A673 (cell line): ENCODE measurements at places on chromosomes 12 and 14. TPM values are rescaled to one million over a fixed set of nuclear protein-coding genes. Genes with fewer than 3 reads are reported as not detected.
A peak's percentile ranks its signal among the peaks of the same experiment; 100 is the strongest.

PPP1CC gene
- total RNA-seq = 268 and 274 TPM in 2 replicates

AHNAK2 gene
- total RNA-seq = 0.56 and 0.59 TPM in 2 replicates

GDF11 gene
- total RNA-seq = 38.4 and 46.9 TPM in 2 replicates

DNA sequence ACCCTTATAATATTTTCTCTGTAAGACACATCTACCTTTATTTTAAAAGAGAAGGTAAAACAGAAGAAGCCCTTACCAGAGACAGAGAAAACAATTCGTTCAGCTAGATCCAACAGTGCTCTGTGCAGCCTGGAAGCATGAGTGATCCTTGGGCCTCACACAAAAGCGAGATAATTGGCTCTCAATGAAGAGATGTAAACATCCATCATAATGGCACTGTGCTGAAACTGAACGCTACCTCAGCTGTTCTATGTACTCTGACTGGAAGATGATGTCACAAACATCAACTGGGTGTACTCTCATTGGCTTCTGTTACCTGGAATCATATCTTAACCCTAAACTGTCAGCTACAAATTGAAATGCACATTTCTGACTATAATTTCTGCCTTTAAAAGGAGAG lies at the start of gene MGAT4C:
MGAT4C (minus strand) TSS at position 229 of the 400 bp plus-strand sequence.
- no peaks in the 10 kb centered on the region for H3K27me3 ChIP-seq
- H3K4me1 ChIP-seq = peaks cover 15% of the 10 kb centered on the region
- H3K4me3 ChIP-seq = peak within 1 kb of the TSS; percentile 52

DNA sequence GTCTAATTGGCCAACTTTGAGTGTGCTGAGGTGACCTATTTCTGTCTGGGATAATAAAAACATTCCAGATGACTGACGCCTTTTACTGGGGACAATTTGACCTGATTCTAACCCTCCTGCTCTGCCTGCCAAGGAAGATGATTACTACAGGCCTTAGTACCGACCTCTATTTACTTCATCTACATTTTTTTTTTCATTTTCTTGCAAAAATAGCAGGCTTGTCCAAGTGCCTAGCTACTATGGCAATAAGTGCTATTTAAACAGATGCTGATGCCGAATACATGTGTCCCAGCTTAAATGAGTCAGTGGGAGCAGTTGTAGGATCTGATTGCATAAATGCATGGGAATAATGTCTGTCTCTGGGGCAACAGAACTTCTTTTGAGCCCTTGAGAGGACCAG lies 254.3 kb downstream of the RGS6 start:
- H3K27me3 ChIP-seq = no peaks in the 10 kb centered on the region
- H3K4me3 ChIP-seq = no peak overlapping the region
- H3K27ac ChIP-seq = no peak overlapping the region
- no peaks in the 10 kb centered on the region for H3K36me3 ChIP-seq
- no peaks in the 10 kb centered on the region for H3K4me1 ChIP-seq

GRCh38 chr12:117674313-117674712 lies 294.5 kb downstream of the KSR2 start:
- no peak for DNase-seq
- no peaks in the 10 kb centered on the region for H3K36me3 ChIP-seq
- H3K27me3 ChIP-seq = peaks cover 9% of the 10 kb centered on the region
- no peak overlapping the region for H3K4me3 ChIP-seq

- H3K27me3 ChIP-seq = no peaks in the 10 kb centered on the region
- no peak for DNase-seq
- no peaks in the 10 kb centered on the region for H3K4me1 ChIP-seq
Observed at GRCh38 chr14:56170028-56170427, 51.8 kb downstream of the PELI2 start.

GRCh38 chr14:103121846-103122584 lies 1.2 kb upstream of the TNFAIP2 start:
- peaks cover 24% of the 10 kb centered on the region for H3K4me1 ChIP-seq
- H3K27ac ChIP-seq = peak overlapping the region; percentile 41
- no peaks in the 10 kb centered on the region for H3K36me3 ChIP-seq
- DNase-seq = peak; percentile 84

DNA sequence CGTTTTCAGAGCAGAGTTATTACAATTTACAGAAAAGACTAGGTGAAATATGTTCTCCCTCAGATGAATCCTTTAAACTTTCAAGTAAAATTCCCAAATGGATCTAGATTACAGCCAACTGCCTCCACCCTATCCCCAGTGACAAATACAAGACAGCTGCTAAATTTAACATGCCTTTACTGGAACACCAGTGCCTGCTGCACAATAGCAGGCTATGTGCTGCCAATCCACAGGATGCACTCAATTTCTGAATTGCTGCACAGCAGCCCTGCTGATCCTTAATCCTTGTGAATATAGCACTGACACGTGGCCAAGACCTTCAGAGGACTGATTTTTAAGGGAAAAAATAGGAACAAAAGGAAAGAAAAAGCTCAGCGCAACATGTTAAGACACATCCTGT lies 128.9 kb downstream of the CCER1 start:
- no peaks in the 10 kb centered on the region for H3K27me3 ChIP-seq
- H3K36me3 ChIP-seq = no peaks in the 10 kb centered on the region
- no peak overlapping the region for H3K27ac ChIP-seq
- H3K4me1 ChIP-seq = no peaks in the 10 kb centered on the region
- DNase-seq = peak; percentile 11

DNA sequence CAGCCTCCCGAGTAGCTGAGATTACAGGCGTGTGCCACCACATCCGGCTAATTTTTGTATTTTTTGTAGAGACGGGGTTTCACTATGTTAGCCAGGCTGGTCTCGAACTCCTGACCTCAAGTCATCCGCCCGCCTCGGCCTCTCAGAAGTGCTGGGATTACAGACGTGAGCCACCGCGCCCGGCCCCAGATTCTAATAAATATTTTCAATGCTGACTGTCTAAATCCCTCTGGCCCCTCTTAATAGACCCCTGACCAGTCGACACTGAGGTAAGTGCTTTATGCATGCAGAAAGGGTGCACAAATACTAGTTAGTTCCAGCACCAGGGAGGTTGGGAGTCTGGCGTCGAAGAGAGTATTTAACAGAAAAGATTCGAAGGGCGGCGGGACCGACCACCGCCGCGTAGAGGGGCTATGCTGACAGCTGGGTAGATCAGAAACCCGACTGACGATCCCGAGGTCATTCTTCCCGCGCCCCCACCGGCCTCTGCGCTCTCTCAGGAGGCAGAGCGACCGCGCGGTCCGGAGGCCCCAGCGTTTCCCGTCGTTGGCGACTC lies 1.1 kb upstream of the SPATS2 start:
- H3K36me3 ChIP-seq = peaks cover 1% of the 10 kb centered on the region
- H3K27me3 ChIP-seq = no peaks in the 10 kb centered on the region
- H3K4me3 ChIP-seq = peak overlapping the region; percentile 75
- peak overlapping the region; percentile 97 for H3K27ac ChIP-seq
- peaks cover 20% of the 10 kb centered on the region for H3K4me1 ChIP-seq
- no peak for DNase-seq

GRCh38 chr12:120583478-120584030 lies 2.4 kb upstream of the POP5 start:
- H3K27me3 ChIP-seq = no peaks in the 10 kb centered on the region
- peak overlapping the region; percentile 44 for H3K4me3 ChIP-seq
- no peak overlapping the region for H3K27ac ChIP-seq
- peaks cover 5% of the 10 kb centered on the region for H3K36me3 ChIP-seq
- peak; percentile 86 for DNase-seq
- peaks cover 10% of the 10 kb centered on the region for H3K4me1 ChIP-seq

- DNase-seq = no peak
- H3K4me3 ChIP-seq = no peak overlapping the region
- no peak overlapping the region for H3K27ac ChIP-seq
Observed at GRCh38 chr12:111761099-111761498, 5.6 kb upstream of the ALDH2 start.

DNA sequence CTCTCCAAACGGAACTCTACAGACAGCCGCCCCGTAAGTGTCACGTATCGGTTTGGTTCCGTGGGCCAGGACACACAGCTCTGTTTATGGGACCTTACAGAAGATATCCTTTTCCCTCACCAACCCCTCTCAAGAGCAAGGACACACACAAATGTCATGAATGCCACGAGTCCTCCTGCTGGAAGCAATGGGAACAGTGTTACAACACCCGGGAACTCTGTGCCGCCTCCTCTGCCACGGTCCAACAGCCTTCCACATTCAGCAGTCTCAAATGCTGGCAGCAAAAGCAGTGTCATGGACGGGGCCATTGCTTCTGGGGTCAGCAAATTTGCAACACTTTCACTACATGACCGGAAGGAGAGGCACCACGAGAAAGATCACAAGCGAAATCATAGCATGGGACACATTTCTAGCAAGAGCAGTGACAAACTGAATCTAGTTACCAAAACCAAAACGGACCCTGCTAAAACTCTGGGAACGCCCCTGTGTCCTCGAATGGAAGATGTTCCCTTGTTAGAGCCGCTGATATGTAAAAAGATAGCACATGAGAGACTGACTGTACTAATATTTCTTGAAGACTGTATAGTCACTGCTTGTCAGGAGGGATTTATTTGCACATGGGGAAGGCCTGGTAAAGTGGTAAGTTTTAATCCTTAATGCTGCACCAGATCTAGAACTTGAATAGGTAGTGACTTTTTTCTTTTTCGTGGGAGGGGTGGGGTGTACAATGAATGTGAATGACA lies 69.7 kb downstream of the WDR20 start:
- H3K4me1 ChIP-seq = no peaks in the 10 kb centered on the region
- peak; percentile 28 for DNase-seq
- H3K27ac ChIP-seq = no peak overlapping the region
- no peaks in the 10 kb centered on the region for H3K27me3 ChIP-seq

DNA sequence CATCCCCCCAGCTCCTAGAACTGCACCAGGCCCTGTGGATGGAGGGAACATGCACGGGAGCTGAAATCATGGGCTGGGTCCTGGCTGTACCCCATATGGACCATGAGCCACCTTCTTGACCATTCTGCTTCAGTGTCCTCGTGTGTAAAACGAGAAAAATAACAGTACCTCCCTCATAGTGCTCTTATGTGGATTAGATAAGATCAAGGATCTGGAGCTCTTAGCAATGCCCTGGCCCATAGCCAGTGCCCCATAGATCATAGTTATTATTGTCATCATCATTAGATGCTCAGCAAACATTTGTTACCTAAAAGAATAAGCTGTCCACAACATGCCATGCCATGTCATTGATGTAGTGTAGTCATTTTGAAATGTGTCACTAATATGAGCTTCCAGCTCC lies 71.3 kb downstream of the SYNE3 start:
- no peak for DNase-seq
- no peak overlapping the region for H3K4me3 ChIP-seq
- no peaks in the 10 kb centered on the region for H3K36me3 ChIP-seq

- H3K27ac ChIP-seq = no peak overlapping the region
- peaks cover 80% of the 10 kb centered on the region for H3K36me3 ChIP-seq
- no peaks in the 10 kb centered on the region for H3K4me1 ChIP-seq
- H3K4me3 ChIP-seq = no peak overlapping the region
- H3K27me3 ChIP-seq = no peaks in the 10 kb centered on the region
- DNase-seq = no peak
Observed at GRCh38 chr12:69266036-69266635, 26.8 kb downstream of the CPSF6 start.

DNA sequence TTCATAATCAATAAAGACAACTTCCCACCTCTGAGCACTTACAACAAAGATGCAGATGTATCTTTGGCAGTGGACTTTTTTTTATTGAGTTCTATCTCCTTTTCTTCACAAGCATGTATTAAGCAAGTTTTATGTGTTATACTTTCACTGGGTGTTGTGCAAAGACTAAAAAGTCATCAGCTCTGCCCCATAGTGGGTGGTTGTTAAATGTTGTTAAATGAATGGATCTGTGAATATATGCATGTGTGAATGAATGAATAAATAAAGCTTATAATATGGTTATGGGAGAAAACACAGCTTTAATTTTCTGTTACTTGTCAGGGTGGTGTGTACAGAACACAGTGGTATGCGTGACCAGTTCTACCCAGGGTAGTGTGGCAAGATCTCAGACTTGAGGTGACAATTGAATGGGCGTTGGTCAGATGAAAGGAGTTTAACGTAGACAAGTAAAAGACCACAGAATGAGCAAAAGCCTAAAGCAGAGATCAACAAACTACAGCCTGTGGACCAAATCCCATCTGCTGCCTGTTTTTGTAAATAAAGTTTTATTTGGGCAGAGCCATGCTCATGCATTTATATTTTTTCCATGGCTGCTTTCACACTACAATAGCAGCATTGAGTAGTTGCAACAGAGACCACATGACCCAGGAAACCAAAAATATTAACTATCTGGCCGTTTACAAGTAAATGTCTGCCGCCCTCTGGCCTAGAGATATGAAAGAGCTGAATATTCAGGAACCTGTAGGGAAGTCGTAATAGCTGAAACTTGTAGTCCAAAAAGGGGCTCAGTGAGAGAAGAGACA lies 207.4 kb upstream of the EEA1 start:
- H3K4me1 ChIP-seq = peaks cover 27% of the 10 kb centered on the region
- H3K27ac ChIP-seq = peak overlapping the region; percentile 59
- DNase-seq = no peak
- H3K27me3 ChIP-seq = no peaks in the 10 kb centered on the region

DNA sequence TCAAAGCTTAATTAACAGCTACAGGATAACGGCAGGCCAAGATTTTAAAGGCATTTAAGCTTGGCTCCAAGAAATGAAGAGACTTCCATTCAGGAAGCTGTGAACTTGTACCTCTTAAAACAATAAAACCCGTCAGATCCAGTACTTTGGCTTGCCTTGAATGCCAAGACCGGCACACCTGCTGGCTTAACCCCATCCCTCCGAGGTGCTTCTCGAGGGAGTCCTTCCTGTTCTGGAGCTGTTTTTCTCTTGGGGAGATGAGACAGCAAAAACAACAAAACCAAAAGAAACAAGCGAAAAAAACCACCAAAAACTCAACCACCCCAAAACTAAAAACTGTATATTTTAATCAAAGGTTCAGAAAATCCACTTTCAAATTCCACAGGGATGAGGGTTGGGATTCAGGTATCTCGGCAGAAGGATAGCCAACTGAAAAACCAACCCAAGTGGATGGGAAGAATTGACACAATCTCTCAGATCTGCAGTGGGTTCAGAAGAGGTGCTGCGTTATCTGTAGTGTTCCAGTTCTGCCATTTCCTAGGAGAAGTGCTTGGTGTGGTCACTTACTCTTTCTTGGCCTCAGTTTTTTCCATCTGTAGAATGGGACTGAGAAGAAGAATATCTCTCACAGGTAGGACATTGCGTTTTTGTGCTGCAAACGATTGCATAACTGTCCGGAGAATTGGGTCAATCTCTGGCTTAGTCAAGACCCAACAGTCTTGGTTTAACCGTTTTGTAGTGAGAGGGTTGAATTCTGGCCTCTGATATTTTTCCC lies 420.1 kb downstream of the VRK1 start:
- H3K36me3 ChIP-seq = no peaks in the 10 kb centered on the region
- H3K27me3 ChIP-seq = no peaks in the 10 kb centered on the region
- H3K4me3 ChIP-seq = peak overlapping the region; percentile 37
